ENCODE measurements at places on chromosomes 4 and X.

DNA sequence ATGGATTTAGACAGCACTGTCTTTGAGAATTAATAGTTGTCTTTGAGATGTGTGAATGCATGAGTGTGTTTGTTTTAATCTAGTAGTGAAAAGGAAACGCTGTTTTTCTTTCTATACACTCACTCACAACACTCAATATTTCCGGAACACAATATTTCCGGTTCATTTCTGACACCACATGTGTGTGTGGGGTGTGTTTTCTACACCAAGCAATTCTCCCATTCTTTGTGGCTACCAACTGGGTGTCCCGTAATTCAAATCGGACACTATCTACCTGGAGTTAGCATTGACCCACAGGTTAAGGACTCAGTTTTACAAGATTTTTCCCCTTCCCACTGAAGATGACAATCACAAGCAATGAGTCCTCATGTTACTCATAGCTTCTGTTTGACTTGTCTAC, 113.9 kb downstream of the SNCA start:
- no peak for DNase-seq

- no peak for DNase-seq
Measured at GRCh38 chrX:54423161-54423888, 16.9 kb upstream of the TSR2 start.

GRCh38 chr4:188683571-188683970, 544.3 kb downstream of the TRIML1 start:
- DNase-seq = no peak

GRCh38 chr4:144347121-144347520, 206.6 kb upstream of the GYPA start:
- DNase-seq = no peak

DNA sequence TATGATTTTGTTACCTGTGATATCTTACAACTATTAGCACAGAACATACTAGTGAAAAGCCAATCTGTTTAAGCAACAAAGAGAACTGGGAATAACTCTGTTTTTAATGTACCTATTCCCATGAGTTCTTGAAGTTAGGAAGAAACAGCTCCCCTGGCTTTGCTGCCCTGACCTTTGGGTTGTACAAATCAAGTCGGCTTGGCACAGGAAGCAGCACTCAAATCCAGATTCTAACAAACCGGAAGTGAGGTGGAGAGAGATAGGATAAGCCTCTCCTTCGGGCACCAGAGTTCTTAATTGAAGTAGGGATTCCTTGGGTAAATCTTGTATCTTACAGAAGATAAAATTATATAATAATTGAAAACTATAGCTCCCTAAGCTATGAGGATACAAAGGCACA, 144.8 kb upstream of the CPEB2 start:
- DNase-seq = no peak

- DNase-seq = no peak
Measured at GRCh38 chrX:37921758-37922157, 74.4 kb upstream of the DYNLT3 start.

- DNase-seq = no peak
Measured at GRCh38 chrX:133602881-133603280, 187.6 kb upstream of the GPC4 start.

GRCh38 chr4:26621366-26621765, 37.5 kb downstream of the TBC1D19 start:
- DNase-seq = no peak

GRCh38 chr4:7285244-7286094, 93.1 kb downstream of the SORCS2 start:
- DNase-seq = no peak

GRCh38 chr4:67996127-67996526, 32.8 kb upstream of the TMPRSS11A start:
- no peak for DNase-seq

- no peak for DNase-seq
Measured at GRCh38 chr4:138555108-138555507, 313.0 kb upstream of the SLC7A11 start.

DNA sequence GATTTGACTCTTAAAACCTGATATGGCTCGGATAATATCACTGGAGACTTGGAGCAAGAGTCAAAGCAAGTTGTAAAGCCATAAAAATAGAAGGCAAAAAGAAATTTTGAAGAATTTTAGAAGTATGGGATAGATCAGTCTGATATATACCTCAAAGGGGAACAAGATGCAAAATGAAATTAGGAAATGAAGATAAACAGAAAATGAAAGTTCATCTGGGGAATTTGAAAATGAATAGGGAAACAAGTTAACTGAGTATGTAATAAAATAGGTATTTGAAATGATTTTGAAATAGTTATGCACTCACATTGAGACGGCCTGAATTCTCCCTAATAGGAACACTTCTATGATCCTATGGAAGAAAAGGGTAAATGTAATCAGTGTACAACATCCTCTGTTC, 5.7 kb downstream of the CYP2U1 start:
- DNase-seq = no peak

DNA sequence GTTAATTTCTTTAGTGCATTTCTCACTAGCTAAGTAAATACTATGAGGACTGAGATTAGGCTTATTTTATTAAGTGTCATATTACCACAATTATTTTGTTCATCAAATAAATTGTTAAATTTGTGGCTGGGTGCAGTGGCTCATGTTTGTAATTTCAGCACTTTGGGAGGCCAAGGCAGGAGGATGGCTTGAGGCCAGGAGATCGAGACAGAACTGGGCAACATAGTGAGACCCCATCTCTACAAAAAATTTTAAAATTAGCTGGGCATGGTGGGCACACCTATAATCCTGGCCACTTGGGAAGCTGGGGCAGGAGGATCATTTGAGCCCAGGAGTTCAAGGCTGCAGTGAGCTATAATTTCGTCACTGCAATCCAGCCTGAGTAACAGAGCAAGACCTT, 6.8 kb downstream of the SEC24D start:
- no peak for DNase-seq

- DNase-seq = no peak
Measured at GRCh38 chr4:40991908-40992307, 222.4 kb downstream of the APBB2 start.

- no peak for DNase-seq
Measured at GRCh38 chr4:22099896-22100295, 151.3 kb upstream of the KCNIP4 start.

DNA sequence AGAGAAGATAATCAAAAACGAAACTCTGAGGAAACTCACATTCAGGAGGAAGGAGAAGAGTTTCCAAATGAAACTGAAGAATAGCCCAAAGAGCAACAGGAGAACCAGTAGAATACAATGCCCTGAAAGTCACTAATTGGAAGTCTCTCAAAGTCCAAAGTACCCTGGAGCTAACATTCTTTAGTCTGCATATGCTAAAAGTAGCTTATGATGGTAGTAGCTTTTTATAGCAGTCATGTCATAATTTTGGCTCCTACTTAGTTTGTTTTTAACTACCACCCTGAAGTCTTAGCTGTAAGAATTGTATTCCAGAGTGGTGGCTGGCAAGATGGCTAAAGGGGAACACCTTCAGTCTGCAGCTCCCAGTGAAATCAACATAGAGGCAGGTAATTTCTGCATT, 100.3 kb upstream of the FGF16 start:
- DNase-seq = no peak

- no peak for DNase-seq
Measured at GRCh38 chr4:67909905-67910584, 26.2 kb upstream of the TMPRSS11D start.

DNA sequence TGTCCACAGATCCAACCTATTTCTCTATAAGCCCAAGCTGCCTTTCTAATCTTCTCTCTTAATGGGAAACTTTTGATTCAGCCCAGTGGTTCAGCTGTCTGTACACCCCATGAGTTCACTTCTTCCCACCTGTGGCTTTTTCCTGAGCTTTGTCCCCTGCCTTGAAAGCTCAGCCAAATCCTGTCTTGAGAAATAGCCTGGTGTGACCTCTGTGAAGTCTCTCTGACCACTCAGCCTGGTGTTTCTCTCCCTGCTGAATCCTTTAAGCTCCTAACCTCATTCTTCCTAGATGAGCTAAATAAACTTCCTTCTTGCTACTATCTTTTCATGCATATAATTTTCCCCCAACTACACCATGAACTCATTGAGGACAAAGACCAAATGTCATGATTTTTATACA, 15.2 kb upstream of the HERC5 start:
- DNase-seq = no peak

DNA sequence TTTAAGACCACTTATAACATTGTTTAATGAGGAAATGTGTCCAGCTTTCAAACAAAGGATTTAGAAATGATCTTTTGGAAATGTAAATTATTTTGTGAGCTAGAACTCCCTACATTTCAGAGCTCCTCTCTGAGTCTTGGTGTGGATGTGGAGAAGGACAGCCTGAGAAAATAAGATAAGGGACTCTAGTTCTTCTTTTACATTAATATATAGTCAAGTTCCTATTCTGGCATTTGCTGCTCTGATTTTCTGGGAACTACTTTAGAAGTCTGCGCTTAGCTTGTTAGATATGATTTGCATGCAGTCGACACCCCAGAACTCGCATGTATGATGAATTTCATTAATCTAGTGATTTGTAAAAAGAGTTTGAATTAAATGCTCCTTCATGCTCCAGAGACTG, 45.5 kb downstream of the TSPAN7 start:
- no peak for DNase-seq

GRCh38 chr4:137212601-137213000, 319.7 kb downstream of the PCDH18 start:
- no peak for DNase-seq

- DNase-seq = no peak
Measured at GRCh38 chr4:26360864-26361263, 40.0 kb downstream of the RBPJ start.

DNA sequence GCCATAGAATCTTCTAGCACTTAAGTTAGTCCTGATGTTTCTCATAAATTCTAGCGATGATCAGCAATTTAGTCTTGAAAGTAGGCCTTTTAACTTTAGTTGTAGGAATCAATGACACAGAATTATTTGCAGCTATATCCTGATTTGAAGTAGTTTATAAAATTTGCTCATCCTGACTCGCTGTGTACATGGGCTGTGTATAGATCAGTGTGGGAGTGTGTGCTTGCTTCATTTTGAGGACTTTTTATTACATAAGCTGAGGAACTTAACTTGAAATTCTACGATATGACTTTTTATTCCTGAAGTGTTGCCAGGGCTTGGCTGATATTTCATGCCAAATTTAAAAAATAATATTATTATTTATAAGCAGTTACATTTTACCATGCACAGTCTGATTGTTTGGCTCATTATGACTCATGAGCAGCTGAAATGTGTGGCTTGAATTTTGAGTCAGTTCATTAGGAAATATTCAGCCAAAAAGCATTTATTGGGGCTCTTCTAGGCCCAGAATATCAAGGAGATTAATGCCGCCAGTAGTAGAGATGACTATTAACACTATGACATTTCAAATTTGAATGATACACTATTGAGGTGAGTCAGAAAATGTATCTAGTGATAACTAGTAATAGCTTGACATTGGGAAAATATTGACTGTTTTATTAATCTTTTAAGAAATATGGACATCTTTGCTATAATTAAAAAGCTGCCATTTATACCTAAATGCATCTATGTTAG, 128.9 kb upstream of the LIMCH1 start:
- DNase-seq = no peak

GRCh38 chrX:21374994-21375707, 933 bp downstream of the CNKSR2 start:
- DNase-seq = no peak

- peak; percentile 5 for DNase-seq
Measured at GRCh38 chrX:23902419-23902818, 5.3 kb downstream of the APOO start.

DNA sequence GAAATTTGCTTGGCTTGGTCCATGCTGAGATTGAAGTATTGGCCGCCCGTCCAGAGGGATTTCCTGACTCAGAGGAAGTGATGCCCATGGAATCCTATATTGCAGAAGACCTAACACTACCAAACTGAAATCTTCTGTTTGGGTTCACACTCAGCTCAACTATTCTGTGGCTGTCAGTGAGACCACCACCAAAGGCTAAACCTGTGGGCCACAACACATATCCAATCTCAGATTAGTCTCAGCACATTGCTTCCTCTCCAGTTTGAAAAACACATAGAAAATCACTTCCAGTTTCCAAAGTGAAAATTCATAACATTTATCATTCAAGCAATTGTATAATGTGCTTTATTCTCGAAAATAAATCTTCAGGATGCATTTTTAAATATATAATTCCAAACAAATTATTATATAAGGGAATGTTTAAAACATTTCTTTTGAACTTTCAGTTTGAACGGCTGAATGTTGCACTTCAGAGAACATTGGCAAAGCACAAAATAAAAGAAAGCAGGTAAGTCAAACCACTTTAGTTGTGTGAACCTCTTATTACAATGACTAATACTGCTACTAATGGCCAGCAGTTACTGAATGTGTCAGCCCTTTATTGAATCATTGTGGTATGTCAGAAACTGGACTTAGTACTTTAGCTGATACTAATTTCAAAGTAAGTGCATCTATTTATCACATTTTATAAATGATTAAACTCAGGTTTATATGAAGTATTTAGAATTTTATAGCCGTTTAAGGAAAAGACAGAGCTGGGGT, 37.0 kb downstream of the GUCY1A1 start:
- no peak for DNase-seq

GRCh38 chr4:163959932-163960331, 465.4 kb downstream of the TMA16 start:
- no peak for DNase-seq

- DNase-seq = no peak
Measured at GRCh38 chr4:126976850-126977632, 655.7 kb upstream of the INTU start.

DNA sequence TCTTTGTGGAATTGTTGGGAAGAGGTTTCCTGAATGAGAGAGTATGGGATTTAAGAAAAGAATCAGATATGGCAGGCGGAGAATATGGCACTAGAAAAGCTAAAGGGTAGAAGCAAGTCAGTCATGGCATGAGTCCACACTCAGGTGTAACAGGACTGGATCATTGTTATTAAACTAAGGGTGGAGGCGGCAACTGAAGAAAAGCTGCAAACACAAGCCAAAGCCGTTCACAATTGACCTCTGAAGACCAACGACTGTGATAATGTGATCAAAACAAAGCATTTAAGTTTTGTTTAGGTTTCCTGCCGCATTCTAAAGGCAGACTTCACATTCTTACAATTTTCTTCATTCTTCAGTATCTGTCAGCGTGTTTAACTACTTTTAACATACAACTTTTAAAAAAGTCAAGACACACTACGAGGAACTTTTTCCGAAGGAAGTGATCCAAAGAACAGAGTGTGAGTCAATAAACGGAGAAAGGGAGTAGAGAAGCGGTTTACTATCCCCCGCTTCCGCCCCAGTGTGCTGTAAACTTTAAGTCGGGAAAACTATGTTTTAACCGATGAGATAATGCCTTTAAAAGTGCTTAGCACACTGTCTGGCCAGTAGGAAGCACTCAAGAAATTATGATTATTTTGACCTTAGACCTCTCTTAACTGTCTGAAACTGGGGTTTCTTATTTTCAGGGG, 909 bp upstream of the SLAIN2 start:
- DNase-seq = no peak
